HT-29 (cell line): ENCODE measurements at places on chromosomes 3 and 15. TPM values are rescaled to one million over a fixed set of nuclear protein-coding genes. Genes with fewer than 3 reads are reported as not detected.

FAIM gene
- total RNA-seq = 4.2 and 9.1 TPM in 2 replicates

ATP8B4 gene
- total RNA-seq = 0.66 and 0.68 TPM in 2 replicates

C3orf70 gene
- total RNA-seq = not detected in 2 replicates

CCDC191 gene
- total RNA-seq = 0.78 and 1.1 TPM in 2 replicates

ICE2 gene
- 12.3 and 30.7 TPM in 2 replicates for total RNA-seq

CRABP1 gene
- not detected in 2 replicates for total RNA-seq

SEMA5B gene
- not detected in 2 replicates for total RNA-seq

ADGRG7 gene
- total RNA-seq = 0.08 and 0.13 TPM in 2 replicates

TRH gene
- total RNA-seq = not detected in 2 replicates

PTH1R gene
- not detected in 2 replicates for total RNA-seq

CEP19 gene
- 0.15 and 0.52 TPM in 2 replicates for total RNA-seq

CCK gene
- 0.23 TPM in 1 of 2 replicates, not detected in the other for total RNA-seq

SPRED1 gene
- total RNA-seq = 36.0 and 37.1 TPM in 2 replicates

RLBP1 gene
- 0.18 TPM in 1 of 2 replicates, not detected in the other for total RNA-seq
